A549 (cell line): ENCODE measurements at places on chromosomes 5 and 9.
A peak's percentile ranks its signal among the peaks of the same experiment; 100 is the strongest.

- DNase-seq, result no peak
These were observed 167.0 kb upstream of the OTULINL start for GRCh38 chr5:14414656-14415023.

GRCh38 chr5:113145757-113146387 lies 169.3 kb downstream of the DCP2 start:
- DNase-seq, result no peak

DNA sequence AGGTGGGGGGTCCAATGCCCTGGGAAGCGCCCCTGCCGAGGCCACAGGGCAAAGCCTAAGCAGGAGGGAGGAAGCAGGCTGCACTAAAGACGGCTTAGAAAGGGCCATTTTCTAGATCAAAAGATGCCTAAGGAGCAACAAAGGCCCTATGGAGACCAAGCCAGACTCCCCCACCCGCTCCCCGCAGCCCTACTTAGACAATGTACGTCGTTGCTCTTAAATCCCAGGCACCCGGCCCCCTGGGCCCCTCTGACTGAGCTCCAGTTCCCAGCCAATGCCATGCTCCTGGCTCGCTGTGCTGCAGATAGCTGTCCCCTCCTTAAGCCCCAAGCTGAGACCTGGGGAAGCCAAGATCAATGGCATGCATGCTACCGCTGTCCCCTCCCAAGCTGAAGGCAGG lies 10.3 kb downstream of the IPPK start:
- no peak for DNase-seq

GRCh38 chr5:151896031-151896691 lies 28.5 kb downstream of the GLRA1 start:
- no peak for DNase-seq

- DNase-seq, result no peak
These were observed 99.2 kb downstream of the MED27 start for GRCh38 chr9:131980267-131981016.

GRCh38 chr9:74025402-74025925 lies 471.7 kb upstream of the RORB start:
- DNase-seq, result no peak

GRCh38 chr9:130616451-130616850 lies 37.1 kb downstream of the FUBP3 start:
- no peak for DNase-seq

DNA sequence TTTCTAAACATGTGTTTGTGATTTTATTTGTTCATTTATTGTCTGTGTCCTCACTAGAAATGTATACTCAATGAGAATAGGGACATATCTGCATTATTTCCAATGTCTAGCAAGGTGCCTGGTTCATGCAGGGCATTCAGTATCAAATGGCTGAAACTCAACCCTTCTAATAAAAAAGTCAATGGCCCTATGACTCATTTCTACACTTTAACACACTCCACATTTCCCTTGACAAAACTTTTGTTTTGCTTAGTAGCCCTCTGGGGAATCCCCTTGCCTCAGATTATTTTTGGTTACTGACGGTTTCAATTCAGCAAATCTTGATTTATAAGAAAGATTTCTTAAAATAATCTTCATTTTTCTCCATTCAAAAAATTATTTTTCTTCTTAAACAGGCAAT lies 206.0 kb upstream of the DMRTA1 start:
- DNase-seq, result no peak

DNA sequence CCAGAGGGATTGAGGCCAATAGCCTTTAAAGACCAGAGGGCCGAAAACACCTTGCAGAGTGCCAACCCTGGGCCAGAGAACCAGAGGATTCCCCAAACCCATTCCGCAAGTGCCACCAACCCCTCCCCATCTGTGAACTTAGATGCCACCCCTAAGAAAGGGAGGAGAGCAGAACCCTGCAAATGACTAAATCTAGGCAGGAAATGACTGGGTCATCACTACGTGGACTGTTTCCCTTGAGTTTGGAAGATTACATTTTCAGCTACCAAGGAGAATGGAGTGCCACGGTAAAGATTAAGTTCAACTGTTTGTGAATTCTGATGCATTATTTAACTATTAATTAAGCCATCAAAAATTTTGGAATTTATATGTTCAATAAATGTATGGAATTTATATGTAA lies 142.8 kb downstream of the ENC1 start:
- DNase-seq, result no peak

- no peak for DNase-seq
These were observed 3.6 kb upstream of the TRIM41 start for GRCh38 chr5:181219262-181220177.

GRCh38 chr5:174834081-174834480 lies 109.7 kb downstream of the MSX2 start:
- no peak for DNase-seq

DNA sequence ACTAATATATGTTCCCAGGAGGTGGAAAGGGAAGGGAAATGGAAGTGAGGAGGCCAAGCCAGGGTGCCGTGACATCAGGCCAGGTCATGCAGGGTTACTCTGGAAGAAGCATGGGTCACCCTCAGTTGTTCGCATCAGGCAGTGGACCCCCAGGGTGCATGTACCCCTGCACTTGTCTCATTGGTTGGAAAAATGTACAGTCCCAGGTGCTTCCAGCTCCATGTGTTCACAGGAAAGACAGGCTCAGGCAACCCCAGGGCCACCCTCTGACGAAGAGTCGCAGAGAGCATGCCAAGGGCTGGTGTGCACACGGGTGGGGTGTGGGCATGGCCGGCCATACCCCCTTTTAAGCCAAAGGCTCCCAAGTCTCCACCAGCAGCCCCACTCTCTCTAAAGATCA lies 208.9 kb downstream of the AOPEP start:
- no peak for DNase-seq

DNA sequence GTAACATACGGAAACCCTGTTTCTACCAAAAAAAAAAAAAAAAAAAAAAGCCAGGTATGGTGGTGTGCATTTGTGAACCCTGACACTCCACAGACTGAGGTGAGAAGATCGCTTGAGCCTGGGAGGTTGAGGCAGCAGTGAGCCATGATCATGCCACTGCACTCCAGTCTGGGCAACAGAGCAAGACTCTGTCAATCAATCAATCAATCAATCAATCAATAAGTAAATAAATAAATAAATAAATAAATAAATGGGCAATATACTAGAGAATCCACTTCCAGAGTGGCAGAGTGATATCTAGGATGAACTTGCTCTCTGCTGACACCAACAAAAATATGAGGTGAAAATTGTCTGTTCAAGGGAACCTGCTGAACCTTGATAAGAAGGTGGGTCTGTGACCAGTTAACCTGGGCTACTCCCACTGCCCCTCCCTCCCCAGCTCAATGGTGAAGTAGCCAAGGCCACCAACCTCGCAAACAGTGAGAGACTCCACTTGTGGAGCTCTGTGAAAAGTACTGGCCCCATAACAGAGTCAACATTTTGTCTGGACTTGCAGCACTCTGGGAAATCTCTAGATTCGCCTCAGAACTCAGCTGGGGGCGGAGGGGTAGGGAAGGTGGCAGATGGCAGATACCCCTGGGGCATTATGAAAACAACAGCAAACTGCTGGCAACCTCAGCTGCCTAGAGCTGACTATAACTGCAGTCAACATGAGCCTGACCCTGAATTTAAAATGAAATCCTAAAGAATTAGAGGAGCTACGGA lies 163.7 kb downstream of the ROR2 start:
- DNase-seq, result no peak

GRCh38 chr9:74391816-74392215 lies 105.3 kb upstream of the RORB start:
- no peak for DNase-seq

- peak; percentile 67 for DNase-seq
These were observed 185.7 kb upstream of the IL12B start for GRCh38 chr5:159515909-159516415.

- no peak for DNase-seq
These were observed 25.0 kb downstream of the LYRM7 start for GRCh38 chr5:131195696-131196095.

DNA sequence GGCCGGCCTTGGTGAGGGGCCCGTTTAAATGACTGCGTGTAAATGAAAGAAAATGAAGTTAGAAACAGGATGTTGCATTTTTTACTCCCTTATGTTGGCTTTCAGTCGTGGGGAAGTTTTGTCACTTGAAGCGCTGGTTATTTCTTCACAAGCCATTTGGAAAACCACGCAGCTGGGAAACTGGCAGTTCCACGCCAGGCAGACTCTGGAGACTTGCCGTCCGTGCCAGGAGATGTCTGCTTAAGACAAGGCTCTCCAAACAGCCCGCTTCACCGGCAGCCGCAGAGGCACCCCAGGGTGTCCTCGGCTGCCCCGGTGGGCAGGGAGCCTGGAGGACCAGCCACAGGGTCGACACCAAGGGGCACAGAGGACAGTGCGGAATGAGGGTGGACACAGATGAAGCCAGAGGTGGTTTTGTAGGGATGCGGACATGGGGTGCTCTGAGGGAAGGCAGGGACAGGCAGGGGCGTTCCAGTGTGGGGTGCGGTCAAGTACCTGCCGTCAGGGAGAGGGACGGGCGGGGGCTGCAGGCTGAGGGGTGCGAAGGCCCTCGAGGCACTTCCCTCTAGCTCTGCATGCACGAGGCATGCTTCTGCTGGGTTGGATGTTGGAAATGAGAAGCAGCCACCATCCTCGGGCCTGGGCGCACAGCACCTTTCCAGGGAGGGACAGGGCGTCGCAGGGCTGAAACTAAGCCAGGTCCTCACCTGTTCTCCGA lies 11.1 kb upstream of the AJM1 start:
- no peak for DNase-seq

GRCh38 chr5:132437604-132438266 lies 52.8 kb downstream of the IRF1 start:
- DNase-seq, result no peak

GRCh38 chr9:92679413-92680165 lies 9.7 kb upstream of the IPPK start:
- DNase-seq, result no peak

DNA sequence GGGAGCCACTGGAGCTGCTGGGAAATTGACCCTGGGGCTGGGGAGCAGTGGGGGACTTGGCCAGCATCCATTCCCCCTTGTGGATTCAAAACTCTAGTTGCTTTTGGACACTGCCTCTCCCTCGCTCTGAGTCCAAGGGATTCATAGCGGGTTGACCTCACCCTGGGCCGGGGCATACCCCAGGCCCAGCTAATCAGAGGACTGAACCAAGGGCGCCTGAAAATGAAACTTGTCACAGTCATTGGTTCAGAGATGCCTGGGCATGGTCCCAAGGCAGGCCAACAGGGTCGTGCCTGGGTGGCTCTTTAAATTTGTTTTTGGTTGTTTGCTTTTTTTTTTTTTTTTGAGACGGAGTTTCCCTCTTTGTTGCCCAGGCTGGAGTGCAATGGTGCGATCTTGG lies 22.6 kb downstream of the STK10 start:
- DNase-seq, result no peak

DNA sequence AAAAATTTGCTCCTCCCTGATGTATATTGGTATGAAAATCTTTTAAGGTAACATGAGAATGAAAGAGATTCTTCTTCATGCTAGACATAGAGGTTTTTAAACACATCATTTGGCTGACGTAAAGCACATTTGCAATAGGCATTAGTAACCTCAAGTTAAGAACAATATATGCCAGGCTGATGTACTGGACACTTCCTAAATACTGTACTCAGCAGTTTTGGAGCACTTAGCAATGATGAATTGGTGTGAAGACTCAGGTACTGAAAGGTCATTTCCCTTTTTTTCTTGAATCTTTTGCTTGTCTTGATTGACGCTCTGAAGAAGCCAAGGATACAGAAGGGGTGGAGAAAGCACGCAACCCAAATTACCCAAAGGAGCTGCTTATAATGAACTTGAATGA lies 322.5 kb downstream of the PDE4D start:
- DNase-seq, result no peak

DNA sequence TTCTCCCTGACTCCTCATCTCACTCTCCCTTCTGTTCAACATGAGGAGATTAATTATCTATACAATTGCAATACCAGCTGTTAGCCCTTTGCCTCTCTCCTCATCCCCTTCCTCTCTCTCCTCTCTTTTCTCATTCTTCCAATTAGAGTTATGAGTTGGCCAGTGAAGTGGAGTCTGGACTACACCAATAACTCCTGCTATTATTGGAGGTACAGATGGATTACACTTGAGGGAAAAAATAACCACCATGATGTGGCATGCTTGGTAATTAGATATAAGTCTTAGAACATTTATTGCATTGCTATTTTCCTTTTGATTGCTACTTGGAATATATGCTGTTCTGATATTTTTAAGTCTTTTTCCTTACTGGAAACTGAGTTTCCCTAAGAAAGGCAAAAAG lies 159.2 kb downstream of the FRMD3 start:
- no peak for DNase-seq
